ENCODE measurements at places on chromosomes 2 and 18. TPM values are rescaled to one million over a fixed set of nuclear protein-coding genes. Genes with fewer than 3 reads are reported as not detected.

Gene LRRC30
- 0.69 TPM for total RNA-seq

- no peak for DNase-seq
Measured at GRCh38 chr2:113672326-113672932, 45.4 kb downstream of the RABL2A start.

Gene TRIM54
- total RNA-seq = 6.0 TPM

GRCh38 chr2:88967844-88968243, 276.4 kb downstream of the RPIA start:
- DNase-seq = no peak

DNA sequence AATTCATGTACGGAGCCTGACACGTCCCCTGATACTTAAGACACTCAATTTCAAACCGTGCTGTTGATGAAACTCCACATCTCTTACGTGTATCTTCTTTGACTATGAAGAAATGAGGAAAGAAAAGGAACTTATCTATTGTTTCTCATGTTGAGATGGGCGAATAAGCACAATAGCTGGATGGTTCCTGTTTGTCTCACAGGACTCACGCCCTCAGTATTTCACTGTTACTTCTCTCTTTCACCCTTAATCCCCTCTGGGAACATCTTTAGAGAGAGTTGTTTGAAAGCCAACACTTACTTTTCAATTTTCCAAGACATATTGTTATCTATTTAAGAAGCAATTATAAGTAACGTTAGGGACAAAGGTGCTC, 99.8 kb downstream of the COPS8 start:
- no peak for DNase-seq

DNA sequence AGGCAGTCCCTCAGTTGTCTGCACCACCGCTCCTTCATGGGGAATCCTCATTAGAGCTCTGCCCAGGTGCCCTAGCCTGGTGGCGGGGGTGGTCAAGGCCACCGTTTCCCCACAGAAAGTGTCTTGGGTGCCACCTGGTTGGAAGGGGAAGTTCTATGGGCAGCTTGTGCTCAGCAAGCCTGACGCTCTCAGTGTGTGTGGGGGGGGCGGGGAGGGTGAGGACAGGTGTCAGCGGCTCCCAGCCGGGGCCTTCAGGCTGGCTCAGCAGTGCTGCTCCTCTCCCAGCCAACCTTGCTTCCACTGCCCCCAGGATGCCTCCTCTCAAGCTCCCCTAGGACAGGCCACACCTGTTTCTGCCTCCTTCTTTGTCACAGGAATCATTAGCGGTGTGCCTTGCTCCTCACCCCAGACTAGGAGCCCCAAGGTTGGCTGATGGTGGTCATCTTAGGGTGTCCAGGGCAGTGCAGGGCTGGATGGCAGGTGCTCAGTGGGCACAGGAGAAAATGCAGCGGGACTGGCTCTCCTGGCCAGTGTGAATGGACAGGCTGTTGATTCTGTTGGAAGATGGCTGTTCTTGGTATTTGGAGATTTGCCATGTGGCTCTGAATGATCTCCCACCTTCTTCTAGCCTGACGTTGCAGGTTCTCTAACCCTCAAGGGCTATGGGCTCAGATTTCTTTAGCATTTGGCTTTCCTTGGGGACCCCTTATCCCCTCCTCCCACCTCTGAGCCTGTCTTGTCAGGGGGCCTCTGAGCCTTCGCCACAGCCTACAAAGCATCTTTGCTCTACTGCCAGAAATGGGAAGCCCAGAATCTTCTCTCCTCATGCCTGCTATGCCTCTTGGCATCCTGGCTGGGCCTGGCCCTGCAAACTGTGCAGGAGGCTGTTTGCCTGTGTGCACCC, 185.8 kb upstream of the HS6ST1 start:
- DNase-seq = no peak

- DNase-seq = no peak
Measured at GRCh38 chr2:129710670-129711495, 268.6 kb upstream of the RAB6C start.

DNA sequence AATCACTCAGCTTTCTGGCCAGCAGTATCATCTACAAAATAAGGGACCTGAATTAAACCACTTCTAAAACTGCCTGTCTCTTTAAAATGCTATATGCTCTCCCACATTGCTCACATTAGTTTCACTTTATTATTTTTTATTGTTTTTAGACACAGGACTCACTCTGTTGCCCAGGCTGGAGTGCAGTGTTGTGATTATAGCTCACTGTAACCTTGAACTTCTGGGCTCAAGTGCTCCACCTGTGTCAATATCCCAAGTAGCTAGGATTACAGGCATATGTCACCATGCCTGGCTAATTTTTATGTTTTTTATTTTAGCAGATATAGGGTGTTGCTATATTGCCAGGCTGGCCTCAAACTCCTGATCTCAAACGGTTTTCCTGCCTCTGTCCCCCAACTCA, 591.3 kb upstream of the ZNF804A start:
- DNase-seq = no peak

DNA sequence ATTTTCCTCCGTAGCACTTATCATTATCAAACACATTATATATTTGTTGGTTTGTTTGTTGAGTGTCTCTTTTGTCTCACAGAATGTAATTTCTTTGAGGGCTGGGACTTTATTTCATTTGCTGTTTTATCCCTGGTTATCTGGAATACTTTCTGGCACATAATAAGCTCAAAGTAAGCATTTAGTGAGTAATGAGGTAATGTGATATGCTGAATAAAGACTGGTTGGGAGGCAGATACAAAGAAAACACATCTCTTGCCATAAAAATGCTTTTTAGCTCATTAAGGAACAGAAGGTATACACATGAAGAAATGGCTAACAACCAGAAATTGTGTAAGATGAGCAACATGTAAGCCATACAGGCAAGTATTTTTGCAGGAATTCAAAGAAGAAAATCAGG, 1411.8 kb downstream of the LRP1B start:
- DNase-seq = no peak

DNA sequence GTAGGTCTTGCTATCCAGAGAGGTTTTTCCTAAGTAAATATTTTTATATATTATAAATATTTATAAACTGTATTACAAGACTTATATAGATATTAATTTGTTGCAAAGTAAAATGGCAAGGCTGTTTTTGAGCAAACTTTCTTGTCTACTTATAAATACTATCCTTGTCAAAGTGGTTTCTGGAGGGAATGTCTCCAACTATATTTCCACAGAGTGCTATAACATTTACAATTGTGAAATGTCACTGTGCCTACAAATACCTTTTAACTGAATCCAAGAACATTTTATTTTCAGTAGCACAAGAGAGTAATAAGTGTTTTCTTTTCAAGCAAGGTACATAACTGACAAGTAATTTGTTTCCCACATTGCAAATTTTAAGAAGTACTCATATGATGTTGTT, 256.8 kb downstream of the ZNF385B start:
- no peak for DNase-seq

DNA sequence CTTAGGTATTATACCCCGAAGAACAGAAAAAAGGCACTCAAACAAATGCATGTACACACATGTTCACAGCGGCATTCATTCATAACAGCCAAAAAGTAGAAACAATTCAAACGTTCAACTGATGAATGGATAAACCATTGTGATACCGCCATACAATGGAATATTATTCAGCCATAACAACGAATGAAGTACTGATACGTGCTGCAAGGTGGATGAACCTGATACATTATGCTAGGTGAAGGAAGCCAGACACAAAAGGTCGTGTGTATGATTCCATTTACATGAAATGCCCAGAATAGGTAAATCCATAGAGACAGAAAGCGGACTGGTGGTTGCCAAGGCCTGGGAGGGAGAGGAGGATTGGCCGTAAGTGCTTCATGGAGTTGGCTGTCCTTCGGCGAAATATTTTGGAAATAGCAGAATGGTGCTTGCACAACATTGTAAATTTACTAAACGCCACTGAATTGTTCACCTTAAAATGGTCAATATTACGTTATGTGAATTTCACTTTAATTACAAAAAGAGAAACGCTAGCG, 750 bp upstream of the RMP24 start:
- DNase-seq = peak; percentile 63

Gene MAP3K19
- total RNA-seq = not detected

DNA sequence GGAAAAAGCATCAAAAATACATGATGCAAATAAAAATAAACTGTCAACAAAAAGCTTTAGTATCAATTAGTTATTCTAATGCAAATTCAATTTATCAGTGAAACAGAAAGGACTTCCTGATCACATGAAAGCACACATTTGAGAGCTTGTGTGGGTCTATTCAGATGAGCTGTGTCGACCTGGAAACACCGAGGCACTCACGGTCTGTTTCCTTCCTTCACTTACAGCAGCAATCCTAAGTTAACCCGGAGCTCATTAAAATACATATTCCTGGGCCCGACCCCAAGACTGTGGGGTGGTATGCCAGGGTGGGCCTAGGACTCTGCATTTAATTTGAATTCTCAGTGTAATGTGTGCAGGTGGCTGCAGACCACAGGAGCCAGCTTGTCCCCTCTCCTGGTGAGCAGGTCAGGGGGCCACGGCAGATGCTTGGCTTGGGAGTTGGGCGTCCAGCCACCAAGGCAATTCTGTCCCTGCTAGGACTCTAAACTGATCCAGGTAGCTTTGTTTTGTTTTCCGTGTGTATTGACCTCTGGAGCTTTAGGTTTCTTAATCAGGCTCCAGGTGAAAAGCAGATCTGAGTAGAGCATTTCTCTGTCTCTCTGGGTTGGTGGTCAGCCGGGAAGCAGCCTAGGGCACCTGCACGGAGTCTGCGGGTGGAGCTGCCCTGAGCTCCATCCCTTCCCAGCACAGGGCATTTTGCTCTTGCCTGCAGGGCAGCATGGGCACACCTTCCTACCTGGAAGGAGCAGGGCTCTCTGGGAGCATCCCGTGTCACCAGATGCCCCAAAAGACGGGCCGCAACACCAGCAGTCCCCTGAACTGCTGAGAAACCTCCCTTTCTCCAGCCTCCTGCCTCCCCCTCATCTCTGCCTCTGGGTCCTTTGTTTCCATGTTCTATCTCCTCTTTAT, 9.0 kb downstream of the MBP start:
- no peak for DNase-seq

- DNase-seq = no peak
Measured at GRCh38 chr2:78779761-78780160, 245.7 kb upstream of the REG3G start.

GRCh38 chr2:86280191-86280667, 57.2 kb downstream of the REEP1 start:
- peak; percentile 69 for DNase-seq

Gene AOX1
- 2.6 TPM for total RNA-seq

Gene C1GALT1C1L
- 0.89 TPM for total RNA-seq

Gene POMC
- 3.6 TPM for total RNA-seq

DNA sequence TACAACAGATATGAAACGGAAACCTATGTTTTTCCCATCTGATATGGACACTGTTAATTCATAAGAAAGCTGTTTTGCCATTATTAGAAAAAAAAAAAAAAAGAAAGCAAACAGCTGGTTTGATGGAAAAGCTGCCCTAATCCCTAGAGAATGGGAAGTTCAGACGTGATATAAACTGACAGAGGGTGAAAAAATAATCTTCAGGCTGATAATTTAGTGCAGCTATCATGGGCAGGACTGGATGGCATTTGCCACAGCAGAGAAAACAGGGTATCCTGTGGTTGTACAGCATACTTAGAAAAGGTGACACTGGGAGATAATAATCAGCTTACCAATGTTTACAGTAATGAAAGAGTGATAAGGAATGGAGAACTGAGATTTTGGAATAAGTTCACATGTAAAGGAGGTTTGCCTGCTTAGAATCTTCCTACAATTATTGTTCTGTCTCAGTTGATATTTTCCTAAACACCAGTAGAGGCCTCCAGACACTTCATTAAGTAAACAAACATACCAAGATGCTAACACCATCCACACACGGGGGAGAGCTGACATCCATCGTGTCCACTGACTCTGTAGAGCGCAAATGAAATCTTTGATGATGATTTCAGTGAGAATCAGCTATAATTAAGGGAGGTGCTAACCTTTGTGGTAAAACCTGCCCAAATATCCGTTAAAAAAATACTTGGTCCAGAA, 211.6 kb upstream of the MMADHC start:
- peak; percentile 30 for DNase-seq

DNA sequence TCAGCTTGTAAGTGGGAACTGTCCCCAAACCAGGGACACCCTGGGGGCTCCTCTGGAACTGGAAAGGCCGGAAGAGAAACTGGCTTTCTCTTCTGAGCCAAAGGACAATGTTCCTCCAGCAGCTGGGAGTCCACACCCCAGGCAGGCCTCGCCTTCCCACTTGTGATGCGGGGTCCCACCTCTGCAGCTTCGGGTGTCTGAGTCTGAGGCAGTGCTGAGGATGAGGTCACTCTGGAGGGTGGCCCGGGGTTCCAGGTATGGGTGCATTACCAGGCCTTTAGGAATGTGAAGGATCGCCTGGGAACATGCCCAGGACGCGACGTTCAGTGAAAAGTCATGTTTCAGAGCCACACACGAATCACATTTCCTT, 18.2 kb upstream of the BOK start:
- no peak for DNase-seq

Gene CIDEA
- total RNA-seq = 11.1 TPM

DNA sequence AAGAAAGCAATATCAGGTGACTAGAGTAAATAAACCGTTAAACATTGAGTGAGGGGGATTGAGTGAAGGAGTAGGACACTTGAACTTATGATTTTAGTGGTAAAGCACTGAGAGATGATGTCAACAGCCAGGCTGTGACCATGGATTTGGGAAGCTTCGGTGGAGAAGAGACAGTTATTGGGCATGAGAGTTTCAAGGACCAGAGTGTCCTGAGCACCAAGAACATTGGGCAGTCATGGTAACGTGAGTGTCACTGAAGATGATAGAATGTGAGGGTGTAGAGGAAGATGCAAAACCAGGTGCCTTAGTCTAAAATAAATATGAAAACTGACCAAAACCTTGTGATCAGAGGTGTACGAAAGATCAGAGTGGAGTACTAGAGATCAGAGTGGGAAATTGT, 248.1 kb downstream of the ASXL3 start:
- DNase-seq = no peak

DNA sequence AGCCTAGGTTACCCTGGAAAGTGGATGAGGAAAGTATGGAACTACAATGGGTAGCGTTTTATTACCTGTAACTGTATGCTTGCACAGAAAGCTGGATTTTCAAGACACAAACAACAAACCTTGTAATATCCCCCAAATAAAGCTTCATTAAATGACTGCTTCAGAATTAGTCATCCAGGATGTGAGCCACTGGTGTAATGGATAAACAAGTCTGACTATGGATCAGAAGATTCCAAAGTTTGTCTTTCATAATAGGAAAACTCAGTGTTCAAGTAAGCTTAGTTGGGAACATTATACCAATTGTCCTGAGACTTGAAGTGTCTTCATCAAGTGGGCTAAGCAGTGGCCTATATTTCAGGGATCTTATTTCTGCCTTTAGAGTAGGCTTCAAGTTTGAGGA, 518.8 kb downstream of the LRP1B start:
- no peak for DNase-seq

DNA sequence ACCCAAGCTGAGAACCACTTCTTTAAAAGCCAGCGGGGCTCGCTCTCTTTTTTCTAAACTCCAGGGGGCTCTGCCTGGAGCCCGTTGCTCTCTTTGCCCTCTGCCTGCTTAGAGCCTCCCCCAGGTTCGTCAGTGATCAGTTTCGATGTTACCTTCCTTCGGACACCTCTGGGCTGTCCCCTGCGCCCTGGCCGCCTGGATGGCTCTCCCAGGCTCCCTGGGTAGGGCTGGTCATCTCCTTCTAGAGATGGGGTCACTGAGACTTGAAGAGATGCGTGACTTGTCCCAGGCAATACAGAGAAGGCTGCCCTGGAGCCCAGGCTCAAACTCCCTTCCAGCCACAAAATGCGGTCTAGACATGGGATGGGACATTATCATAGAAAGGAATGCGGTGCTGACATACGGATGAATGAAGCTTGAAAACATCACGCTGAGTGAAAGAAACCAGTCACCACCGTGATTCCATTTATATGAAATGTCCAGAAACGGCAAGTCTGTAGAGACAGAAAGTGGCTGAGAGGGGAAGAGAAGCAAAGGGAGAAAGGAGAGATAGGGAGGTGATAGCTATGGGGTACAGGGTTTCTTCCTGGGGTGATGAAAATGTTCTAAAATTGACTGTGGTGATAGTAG, 14.6 kb downstream of the KCNF1 start:
- DNase-seq = no peak
